ENCODE measurements at places on chromosomes 12 and 14. TPM values are rescaled to one million over a fixed set of nuclear protein-coding genes. Genes with fewer than 3 reads are reported as not detected.

ADAM21 gene
- total RNA-seq: not detected

DNA sequence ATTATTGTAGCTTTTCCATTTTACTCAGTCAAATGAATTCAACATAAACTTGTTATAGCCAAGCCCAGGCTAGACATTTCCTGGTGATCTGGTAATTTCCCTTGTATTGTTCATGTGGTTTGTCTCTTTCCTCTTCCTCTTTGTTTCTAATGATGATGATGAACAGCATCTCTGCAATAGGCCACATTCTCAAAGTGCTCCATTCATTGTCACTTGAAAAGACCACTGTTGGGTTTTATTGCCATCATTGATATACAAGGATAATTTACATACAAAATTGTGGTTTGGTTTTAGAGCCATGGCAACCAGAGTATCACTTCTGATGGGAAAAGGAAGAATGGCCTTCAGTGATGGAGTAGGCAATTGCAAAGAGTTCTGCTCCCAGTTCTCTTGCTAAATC, 379.3 kb downstream of the RGS6 start:
- no peak overlapping the region for H3K27ac ChIP-seq
- H3K4me1 ChIP-seq: no peaks in the 10 kb centered on the region
- H3K36me3 ChIP-seq: no peaks in the 10 kb centered on the region
- no peak overlapping the region for H3K4me3 ChIP-seq
- no peak for DNase-seq

- no peak overlapping the region for H3K4me3 ChIP-seq
- H3K36me3 ChIP-seq: no peaks in the 10 kb centered on the region
- no peaks in the 10 kb centered on the region for H3K4me1 ChIP-seq
These were observed 71.7 kb upstream of the RIN3 start for GRCh38 chr14:92441751-92442504.

GRCh38 chr14:61618448-61618847, 76.9 kb upstream of the HIF1A start:
- DNase-seq: no peak
- peaks cover 3% of the 10 kb centered on the region for H3K4me1 ChIP-seq
- no peaks in the 10 kb centered on the region for H3K27me3 ChIP-seq
- no peak overlapping the region for H3K27ac ChIP-seq

GRCh38 chr12:47946413-47947323, 16.7 kb upstream of the TMEM106C start:
- DNase-seq: no peak
- no peaks in the 10 kb centered on the region for H3K36me3 ChIP-seq
- H3K4me1 ChIP-seq: peaks cover 5% of the 10 kb centered on the region
- H3K27me3 ChIP-seq: peaks cover 6% of the 10 kb centered on the region

DNA sequence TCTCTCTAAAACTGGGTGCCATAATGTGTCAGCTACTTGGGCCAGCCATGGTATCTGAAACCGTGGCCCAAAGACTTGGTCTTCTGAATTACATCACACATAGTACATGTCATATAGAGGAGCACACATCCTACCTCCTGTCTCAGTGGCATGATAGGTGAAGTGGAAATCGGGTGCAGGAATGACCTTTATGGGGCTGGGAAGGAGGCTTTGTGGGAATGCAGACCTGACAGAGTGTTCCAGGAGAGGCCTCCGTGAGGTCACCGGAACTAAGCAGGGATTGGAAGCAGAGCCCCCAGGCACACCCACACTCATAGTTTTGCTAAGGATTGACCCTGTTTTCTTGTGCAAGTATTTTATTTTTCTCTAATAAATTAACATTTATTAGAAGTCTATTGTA, 82.6 kb downstream of the NTF3 start:
- no peaks in the 10 kb centered on the region for H3K36me3 ChIP-seq
- no peaks in the 10 kb centered on the region for H3K27me3 ChIP-seq
- peaks cover 11% of the 10 kb centered on the region for H3K4me1 ChIP-seq
- no peak for DNase-seq

DNA sequence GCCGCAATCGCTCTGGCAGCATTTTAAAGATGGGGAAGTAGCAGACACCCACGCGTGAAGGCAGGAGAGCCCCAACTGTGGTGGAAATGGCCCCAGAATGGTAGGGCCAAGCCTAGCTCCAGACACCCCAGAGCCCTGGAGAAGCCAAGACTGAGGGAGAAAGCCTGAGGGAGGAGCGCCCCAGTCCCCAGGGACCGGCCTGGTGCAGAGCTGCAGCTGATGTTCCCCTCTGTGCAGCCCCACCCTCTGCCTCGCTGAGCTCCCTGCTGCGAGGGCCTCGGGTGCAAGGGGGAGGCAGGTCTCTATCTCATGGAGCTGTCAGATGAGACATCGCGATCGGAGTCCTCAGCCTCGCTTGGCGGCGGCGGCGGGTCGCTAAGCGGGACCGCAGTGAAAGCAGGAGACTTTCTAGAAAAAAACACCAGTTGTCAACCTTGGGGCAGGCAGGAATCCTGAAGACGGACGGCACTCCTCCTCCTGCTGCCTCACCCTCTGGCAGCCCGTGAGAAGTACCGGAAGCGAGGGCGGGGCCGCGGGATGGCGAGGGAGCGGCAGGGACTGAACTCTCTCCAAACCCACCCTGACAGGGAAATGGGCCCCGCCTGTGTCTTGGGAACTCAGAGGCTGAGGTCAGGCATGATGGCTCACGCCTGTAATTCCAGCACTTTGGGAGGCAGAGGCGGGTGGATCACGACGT, 6.0 kb downstream of the GAPDH start:
- no peaks in the 10 kb centered on the region for H3K27me3 ChIP-seq
- peaks cover 28% of the 10 kb centered on the region for H3K4me1 ChIP-seq
- H3K36me3 ChIP-seq: peaks cover 6% of the 10 kb centered on the region
- peak overlapping the region; percentile 89 for H3K27ac ChIP-seq
- H3K4me3 ChIP-seq: no peak overlapping the region
